ENCODE measurements at places on chromosomes 11 and 22.

DNA sequence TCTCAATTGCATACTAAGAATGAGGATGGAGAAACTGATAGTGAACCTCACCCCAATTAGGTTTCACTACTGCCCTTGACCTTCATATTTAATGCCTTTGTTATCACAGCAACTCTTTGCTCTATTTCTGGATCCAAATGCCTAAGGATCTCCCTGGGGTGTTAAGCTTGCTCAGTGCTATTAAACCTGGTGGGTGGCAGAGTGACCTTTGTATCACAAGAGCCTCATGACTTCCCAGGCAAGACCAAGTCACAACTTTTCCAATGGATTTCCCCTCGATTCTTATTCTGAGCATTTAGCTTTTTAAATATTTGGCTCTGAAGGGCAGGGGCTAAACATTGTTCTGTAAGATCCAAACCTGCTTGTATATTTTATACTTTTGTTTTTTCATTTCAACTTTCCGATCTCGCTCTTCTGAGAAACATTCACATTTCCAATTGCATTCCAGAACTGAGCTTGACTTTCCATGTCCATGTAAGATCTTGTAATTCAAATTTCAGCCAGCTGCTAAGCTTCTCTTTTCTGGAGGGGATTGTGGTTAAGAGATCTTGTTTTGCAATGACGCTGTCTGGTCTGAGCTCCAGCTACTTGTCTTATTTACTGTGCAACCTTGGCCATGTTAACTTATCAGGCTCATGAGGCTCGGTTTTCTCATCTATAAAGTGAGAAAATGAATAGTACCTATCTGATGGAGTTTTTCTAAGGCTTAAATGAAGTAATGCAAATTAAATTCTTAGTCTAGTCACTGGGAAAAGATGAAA is 6.4 kb upstream of the EHF start:
- no peaks in the 10 kb centered on the region for H3K36me3 ChIP-seq
- H3K27me3 ChIP-seq = peaks cover 16% of the 10 kb centered on the region
- DNase-seq = no peak
- H3K27ac ChIP-seq = no peak overlapping the region

DNA sequence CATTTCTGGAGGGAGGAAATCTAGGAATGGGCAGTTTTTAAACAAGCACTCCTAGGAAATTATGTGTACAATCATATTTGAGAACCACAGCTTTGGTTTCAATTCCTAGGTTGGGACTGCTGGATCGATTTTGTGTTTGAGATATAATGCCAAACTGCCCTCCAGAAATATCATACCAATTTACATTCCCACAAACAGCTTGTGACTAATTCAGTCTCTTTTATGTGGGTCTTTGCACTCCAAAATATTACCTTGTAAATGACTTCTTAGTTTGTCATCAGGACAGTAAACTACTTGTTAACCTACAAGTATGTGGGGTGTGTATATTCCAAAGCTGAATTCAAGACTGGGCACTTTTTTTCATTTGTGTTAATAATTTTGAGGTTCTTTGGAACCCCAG is 9.8 kb upstream of the BARX2 start:
- no peak overlapping the region for H3K27ac ChIP-seq
- no peak overlapping the region for H3K4me3 ChIP-seq
- no peaks in the 10 kb centered on the region for H3K4me1 ChIP-seq
- DNase-seq = no peak

- no peak overlapping the region for H3K4me3 ChIP-seq
- DNase-seq = no peak
- peaks cover 21% of the 10 kb centered on the region for H3K4me1 ChIP-seq
- no peaks in the 10 kb centered on the region for H3K27me3 ChIP-seq
- peaks cover 5% of the 10 kb centered on the region for H3K36me3 ChIP-seq
- no peak overlapping the region for H3K27ac ChIP-seq
These were observed 27.5 kb downstream of the TPCN2 start for GRCh38 chr11:69076129-69076791.

GRCh38 chr11:100682247-100682969 is 4.7 kb upstream of the ARHGAP42 start:
- no peaks in the 10 kb centered on the region for H3K36me3 ChIP-seq
- no peak overlapping the region for H3K4me3 ChIP-seq
- peaks cover 18% of the 10 kb centered on the region for H3K27me3 ChIP-seq
- no peak overlapping the region for H3K27ac ChIP-seq

DNA sequence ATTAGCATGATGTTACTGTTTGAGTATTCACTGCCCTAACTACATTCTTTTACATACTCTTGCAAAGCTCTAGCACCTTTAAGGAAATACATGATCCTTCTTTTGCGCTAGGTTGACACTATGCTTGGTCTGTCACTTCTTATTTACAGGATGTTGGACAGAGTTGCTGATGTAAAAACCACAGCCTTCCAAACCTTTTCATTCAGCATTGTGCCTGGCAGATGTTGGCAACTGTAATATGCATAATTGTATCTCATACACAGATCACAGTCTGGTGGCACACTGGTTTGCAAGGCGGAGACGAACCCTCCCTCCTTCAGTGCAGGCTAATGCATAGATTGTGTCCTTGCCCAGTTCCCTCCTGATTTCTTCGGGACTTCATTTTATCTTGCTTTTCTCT is 224.1 kb downstream of the SNX19 start:
- no peak for DNase-seq
- H3K27me3 ChIP-seq = no peaks in the 10 kb centered on the region
- no peaks in the 10 kb centered on the region for H3K36me3 ChIP-seq
- no peaks in the 10 kb centered on the region for H3K4me1 ChIP-seq
- H3K27ac ChIP-seq = no peak overlapping the region
- no peak overlapping the region for H3K4me3 ChIP-seq

DNA sequence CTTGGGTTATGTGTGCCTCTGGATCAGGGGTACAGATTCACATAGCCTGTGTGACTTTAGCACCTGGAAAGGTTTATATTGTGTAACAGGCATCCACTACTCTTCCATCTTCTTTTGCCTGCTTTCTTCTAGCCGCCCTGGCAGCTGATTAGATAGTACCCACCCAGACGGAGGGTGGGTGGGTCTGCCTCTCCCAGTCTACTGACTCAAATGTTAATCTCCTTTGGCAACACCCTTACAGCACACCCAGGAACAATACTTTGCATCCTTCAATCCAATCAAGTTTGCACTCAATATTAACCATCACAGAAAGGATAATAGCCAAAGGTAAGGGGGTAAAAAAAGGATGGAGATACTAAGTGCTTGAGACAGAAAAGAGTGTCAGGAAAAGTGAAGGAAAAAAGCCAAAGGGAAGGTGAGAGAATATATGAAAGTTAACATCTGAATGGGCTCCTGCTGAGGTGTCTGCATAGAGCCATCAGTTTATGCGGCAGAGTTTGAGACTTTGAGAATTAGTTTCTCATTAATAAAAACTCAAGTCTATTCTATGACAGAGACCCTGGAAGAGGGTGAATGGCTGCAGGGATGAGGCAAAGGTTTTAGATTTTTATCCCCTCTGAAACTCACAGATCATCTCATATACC is 2.6 kb upstream of the OR51B6 start:
- DNase-seq = no peak
- H3K36me3 ChIP-seq = no peaks in the 10 kb centered on the region
- H3K27ac ChIP-seq = no peak overlapping the region
- H3K27me3 ChIP-seq = no peaks in the 10 kb centered on the region
- no peak overlapping the region for H3K4me3 ChIP-seq
- H3K4me1 ChIP-seq = no peaks in the 10 kb centered on the region

GRCh38 chr11:9855579-9856287 is 191.9 kb downstream of the SWAP70 start:
- no peaks in the 10 kb centered on the region for H3K27me3 ChIP-seq
- no peak overlapping the region for H3K4me3 ChIP-seq
- DNase-seq = no peak
- H3K36me3 ChIP-seq = no peaks in the 10 kb centered on the region
- no peak overlapping the region for H3K27ac ChIP-seq
- peaks cover 24% of the 10 kb centered on the region for H3K4me1 ChIP-seq

DNA sequence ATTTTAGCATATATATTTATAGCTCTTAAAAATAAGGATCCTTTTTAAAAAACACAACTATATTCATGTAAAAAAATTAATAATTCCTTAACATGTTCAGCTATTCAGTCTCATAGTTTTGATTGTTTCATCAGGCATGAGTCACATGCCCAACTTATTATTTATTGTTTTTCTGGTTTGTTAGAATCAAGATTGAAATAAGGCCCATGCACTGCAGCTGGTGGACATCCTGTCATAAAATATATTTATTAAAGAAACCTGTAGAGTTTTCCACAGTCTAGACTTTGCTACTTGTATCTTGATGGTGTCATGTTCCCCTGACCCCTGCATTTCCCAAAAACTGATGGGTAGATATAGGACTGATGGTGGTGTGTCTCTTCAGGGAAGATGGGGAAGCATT is 77.4 kb downstream of the PARVA start:
- peaks cover 5% of the 10 kb centered on the region for H3K27me3 ChIP-seq
- H3K27ac ChIP-seq = no peak overlapping the region
- no peaks in the 10 kb centered on the region for H3K36me3 ChIP-seq
- no peak for DNase-seq
- H3K4me3 ChIP-seq = no peak overlapping the region

DNA sequence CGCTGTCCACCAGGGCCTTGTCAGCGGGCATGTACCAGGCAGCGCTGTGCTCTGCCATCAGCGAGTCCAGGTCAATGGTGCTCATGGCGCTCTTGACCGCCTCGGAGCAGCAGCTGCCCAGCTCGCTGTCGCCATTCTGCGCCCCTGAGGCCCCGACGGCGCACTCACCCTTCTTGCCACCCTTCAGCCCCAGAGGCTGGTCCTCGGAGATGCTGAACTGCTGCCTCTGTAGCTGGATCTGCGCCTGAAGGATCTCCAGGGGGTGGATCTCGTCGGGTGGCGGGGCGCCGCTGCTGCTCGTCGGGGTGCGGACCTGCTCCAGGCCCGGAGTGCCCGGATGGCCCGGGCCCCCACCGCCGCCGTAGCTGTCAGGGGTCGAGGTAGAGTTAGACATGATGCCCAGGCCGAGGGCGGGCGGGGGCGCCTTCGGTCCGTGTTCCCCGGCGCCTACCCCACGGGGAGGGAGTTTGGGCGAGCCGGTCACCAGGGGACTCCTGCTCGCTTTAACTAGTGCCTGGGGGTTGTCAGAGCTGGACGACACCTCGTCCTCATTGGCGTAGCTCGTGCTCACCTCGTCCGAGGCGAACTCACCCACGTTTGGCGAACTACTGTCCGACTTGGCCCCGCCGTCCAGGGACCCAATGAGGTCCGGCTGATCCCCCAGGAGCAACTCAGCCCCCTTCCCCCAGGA is 4.6 kb downstream of the MN1 start:
- H3K36me3 ChIP-seq = no peaks in the 10 kb centered on the region
- H3K27ac ChIP-seq = no peak overlapping the region
- no peaks in the 10 kb centered on the region for H3K4me1 ChIP-seq

GRCh38 chr11:66220566-66220935 is 47.9 kb upstream of the RAB1B start:
- no peak overlapping the region for H3K4me3 ChIP-seq
- H3K4me1 ChIP-seq = peaks cover 22% of the 10 kb centered on the region
- DNase-seq = no peak
- H3K27me3 ChIP-seq = no peaks in the 10 kb centered on the region
- no peak overlapping the region for H3K27ac ChIP-seq
- peaks cover 32% of the 10 kb centered on the region for H3K36me3 ChIP-seq

DNA sequence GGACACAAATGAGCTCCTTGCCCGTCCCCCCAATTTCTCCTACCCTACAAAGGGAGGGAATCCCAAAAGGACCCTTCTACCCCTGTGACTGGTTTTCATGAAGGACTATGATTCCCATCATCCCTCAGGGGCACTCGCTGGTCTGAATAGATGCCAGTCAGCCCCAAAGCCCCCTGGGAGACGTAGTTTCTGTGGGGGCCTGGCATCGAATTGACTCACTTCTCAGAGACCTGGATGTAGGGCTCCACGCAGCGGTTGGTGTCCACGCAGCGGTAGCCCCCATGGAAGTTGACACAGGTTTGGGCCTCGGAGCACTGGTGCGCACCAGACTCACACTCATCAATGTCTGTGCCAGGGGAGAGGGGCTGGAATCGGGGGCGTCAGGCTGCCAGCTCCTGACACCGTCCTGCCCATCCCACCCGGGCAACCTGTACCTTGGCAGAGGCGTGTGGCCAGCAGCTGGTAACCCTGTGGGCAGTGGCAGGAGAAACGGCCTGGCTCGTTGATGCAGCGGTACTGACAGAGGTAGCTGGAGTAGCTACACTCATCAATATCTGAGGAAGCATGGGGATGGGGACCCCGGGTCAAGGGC is 4.4 kb downstream of the EFEMP2 start:
- no peak for DNase-seq
- H3K27ac ChIP-seq = no peak overlapping the region
- H3K4me3 ChIP-seq = no peak overlapping the region
- H3K4me1 ChIP-seq = peaks cover 30% of the 10 kb centered on the region
